ENCODE measurements at places on chromosomes 5 and 9.

DNA sequence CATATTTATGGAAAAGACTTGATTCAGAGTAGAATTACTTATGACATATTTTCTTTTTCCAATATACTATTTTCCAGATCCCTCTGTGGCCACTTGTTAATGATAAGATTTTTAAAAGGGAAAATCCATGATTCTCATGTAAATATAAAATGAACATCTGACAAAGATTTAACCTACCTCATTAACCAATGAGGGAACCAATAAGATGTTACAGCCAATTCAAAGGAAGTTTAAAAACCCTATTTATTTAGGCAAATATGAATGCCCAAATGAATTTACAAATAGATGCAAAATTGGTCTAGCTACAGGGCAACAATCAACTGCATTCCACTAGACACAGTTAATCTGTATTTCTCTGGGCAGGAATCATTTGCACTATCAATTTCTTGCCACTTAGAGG, 226.8 kb downstream of the ADAMTSL1 start:
- DNase-seq, result no peak

DNA sequence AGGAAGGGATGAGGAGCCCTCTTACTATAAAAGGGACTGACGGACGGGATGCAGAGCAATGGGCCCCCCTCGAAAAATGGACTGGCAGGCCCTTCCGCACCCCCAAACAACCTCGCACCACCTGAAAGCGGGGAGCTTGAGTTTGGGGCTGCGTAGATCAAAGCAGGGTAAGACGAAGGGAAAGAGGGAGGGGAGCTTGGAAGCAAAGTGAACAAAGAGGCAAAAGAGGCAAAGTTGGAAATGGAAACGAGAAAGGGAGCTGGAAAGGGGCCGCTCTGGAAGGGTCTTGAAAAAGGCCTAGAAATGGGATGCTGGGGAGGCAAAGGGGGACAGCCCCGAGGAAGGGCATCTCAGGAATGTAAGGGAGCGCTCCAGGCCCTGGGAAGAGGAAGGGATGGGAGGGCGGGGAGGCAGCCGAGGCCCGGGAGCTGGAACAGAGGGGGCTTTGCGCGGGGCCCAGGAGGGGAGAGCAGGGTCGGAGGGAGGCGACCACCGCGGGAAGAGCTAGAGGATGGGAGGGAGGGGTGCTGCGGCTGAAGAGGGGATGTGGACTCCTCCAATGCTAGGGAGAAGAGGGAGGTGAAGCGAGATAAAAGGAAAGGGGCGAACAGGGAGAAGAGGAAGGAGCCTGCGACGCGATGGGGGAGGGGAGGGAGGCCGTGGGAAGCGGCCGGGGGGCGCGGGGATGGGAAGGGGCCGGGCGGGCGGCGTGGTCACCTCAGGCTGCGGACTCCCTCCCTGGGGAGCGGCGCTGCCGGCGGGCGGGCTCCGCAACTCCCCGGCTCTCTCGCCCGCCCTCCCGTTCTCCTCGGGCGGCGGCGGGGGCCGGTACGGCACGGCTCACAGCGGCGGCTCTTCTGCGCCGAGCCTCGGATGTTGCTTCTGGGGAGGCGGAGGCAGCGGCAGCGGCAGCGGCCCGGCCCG, 577 bp downstream of the RNF145 start:
- no peak for DNase-seq

GRCh38 chr5:63760965-63761364, 201.3 kb downstream of the HTR1A start:
- DNase-seq, result no peak

DNA sequence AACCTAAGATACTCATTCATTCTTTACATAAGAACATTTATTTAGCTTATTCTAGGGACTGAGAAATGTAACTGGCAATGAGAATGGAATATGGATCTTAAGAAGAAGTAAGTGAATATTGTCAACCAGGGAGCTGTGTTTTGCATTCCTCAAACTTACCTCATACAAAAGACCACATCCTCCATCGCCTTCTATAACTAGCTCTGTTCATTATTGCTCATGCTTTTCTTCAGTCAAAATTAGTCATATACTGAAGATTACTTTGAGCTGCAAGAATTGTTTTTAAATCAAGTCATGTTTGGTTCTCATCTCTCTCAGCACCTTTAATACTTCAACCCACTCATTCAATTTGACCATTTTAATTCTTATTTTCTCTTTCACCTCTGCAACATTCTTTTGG, 140.3 kb upstream of the RASA1 start:
- no peak for DNase-seq

All from stimulated activated CD4-positive, alpha-beta T cell treated with anti-CD3 and anti-CD28 coated beads, Interleukin-12 subunit alpha, Interleukin-12 subunit beta, amount 100 ng/mL, for 24 hours (primary cell).